ENCODE measurements at places on chromosomes 16 and 17.

- DNase-seq = no peak
Observed at GRCh38 chr16:27564224-27564623, 14.3 kb downstream of the KATNIP start.

DNA sequence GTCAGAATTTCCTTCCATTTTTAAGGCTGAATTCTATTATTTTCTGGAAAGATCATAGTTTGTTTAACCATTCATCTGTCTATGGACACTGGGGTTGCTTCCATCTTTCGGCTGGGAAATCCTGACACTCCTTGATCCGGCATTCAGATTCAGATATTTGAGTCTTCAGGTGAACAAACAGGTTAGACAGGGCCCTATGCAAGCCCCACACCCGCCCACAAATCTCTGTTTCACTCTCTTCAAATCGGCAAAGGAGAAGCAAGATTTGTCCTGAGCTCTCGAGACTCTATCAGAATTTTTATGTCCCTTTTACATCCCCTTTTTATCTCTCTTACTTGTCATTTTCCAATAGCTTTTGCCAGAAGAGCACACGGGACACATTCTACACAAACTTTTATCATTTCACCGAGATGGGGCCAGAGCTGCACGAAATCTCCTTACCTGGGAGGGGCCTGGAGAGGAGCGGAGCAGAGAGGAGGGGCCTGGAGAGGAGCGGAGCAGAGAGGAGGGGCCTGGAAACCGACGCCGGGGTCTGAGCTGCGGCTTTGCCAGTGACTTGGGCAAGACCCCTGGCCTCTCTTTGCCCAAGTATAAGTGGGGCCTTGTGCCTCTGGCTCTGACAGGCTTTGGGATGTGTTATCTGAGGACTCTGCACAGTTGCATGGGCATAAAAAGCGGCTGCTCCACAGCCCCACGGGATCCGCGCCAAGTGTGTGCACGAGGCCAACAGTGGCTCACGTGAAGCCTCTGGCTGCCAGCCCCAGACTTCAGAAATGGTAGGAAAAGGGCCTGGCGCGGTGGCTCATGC, 54.3 kb upstream of the RBFOX3 start:
- DNase-seq = no peak

- DNase-seq = peak; percentile 52
Observed at GRCh38 chr17:79800325-79801155, 3.7 kb upstream of the CBX8 start.

- no peak for DNase-seq
Observed at GRCh38 chr16:89049484-89050118, 44.1 kb upstream of the ACSF3 start.

- DNase-seq = no peak
Observed at GRCh38 chr16:47852991-47853390, 302.8 kb downstream of the ABCC12 start.

DNA sequence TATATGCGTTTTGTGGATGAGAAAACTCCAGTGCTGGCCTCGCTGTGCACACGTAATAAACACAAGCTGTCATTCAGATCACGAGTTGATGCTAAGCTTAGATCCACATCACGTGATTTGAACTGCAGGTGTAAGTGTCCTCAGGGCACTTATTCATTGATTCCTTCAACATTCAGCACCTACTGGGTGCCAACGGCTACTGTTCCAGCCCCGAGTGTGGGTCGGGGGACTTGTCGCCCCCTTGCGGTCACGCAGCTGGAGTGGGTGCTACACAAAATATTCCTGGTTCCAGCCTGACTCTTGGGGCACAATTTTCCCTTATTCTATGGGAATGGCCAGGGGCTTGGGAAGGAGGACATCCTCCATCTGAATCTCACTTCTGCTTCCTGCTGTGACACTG, 29.9 kb upstream of the GINS2 start:
- DNase-seq = peak; percentile 57

GRCh38 chr16:1874854-1875253, 2.9 kb upstream of the MEIOB start:
- no peak for DNase-seq

GRCh38 chr16:77928096-77928495, 94.3 kb upstream of the CLEC3A start:
- DNase-seq = no peak
